NB4 (cell line): ENCODE measurements at places on chromosomes 3 and 15.
A peak's percentile ranks its signal among the peaks of the same experiment; 100 is the strongest.

- no peak for DNase-seq
Observed at GRCh38 chr3:79148786-79149185, 619.0 kb downstream of the ROBO1 start.

GRCh38 chr15:78654272-78654671 is 13.3 kb upstream of the CHRNB4 start:
- no peak for DNase-seq

DNA sequence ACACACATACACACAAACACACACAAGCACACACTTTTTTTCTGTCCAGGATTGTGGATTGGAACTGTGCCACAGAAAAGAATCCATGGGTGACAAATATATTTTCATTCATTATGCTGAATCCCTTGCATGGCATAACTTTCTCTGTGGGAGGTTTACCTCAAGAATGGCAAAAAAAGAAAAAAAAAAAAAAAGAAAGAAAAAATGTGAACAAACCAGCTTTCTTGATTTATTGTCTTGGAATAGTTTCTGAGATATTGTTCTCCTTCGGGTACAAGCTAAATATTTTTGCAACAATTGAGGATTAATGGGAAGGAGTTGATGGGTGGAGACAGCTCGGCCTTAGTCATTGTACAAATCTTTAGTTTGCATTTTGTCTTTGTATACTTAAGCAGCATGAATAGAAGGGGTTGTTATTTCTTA is 153.1 kb downstream of the GMNC start:
- DNase-seq: no peak

DNA sequence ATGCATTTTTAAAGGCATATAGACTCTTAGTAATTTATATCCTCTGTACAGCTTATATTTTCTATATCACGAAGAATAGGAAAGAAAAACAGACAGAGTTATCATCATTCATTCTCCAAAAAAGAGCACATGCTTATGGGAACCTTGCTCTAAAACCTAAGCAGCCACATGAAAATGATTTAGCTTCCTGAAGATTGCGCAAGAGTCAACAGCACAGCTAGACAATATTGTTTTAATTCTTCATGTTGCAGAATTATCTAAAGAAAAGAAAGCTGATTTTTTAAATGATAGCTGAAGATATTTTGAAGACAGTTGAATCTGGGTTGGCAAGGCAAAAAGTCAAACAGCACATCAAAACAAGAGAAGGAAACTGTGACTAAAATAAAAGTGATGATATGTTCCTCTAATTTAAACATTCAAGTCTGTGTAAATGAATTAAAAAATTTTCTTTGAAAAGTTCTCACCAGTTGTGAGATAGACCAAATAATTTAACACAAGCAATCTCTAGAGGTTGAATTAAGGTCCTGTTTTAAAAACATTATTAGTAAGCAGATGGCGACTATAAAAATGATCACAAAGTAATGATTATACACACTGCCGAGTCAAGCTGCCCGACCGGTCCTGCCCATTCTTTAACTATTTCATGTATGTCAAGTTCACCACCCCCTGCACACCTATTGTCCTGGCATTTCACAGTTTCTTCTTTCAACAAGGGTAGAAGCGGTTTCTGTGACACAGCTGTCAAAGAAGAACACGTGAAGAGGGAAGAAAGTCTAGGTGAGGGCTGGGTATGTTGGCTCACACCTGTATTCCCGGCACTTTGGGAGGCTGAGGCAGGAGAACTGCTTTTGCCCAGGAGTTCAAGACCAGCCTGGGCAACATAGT is 74.2 kb upstream of the BHLHE40 start:
- peak; percentile 63 for DNase-seq

DNA sequence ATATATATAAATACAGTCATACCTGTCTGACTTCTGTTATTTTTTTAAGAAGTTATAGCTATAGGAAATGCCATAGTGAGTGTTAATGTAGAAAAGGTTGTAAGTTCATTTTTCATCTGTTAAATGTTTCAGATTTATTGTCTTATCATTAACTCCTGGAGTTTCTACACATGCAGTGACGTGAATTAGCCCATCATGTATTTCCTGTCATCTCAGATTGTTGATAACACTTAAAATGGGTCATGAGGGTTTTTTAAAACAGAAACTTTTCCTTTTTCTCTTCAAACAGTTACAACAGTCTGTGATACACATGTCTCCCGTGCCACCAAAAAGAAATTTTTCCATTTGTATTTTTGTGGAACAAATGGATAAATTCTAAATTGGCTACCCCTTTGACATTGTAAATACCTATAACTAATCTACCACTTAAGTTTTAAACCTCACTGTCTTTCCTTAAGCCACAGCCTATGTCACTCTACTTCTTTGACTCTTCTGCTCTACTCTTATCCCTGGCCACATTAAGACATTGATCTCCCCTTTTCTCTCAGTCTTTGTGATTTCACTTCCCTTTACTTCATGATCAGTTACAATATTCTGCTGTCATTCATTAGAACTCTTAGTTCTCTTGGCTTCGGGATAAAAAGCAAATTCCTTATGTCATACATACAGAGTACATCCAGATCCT is 89.1 kb downstream of the NEO1 start:
- no peak for DNase-seq

DNA sequence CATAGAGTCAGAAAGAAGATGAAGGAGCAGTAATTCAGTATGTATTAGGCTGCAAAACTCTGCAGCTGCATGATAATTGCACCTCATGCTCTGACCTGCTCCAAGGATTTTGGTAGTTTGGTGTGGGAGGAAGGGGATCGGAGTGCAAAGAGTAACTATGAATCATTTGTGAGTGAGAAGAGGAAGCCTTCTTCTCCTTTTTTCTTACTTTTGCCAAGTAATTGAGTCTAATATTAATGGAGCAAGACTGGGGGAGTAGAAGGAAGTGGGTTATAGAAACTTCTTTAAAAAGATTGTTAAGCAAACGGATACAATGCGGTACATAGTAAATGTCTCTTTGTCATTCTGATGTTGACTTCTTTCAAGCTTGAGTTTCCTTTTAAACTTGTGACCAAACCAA is 276.5 kb downstream of the EDEM1 start:
- DNase-seq: peak; percentile 89

DNA sequence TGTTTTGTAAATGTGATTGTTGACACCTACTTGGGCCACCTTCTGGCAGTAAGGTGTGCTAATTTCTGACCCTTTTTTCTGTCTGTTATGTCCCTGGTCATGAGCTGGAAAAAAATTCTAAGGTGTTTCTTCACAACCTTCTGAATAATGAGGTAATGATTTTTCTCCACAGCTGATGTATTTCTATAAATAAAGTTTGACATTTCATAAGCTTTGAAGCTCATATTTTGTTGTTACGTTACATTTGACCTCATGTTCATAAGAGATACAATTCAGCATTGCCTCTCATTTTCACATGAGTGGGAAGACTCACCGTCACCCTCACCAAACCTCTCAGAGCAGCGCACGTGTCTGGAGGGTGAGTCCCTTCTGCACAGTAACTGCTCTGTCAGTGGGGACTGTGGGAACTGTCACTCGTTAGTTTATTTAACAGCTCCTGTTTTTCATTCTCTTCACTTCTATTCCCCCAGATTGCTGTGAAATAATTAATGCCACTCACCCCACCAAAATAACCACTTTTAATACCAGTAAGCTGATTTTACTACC is 140.9 kb downstream of the PLCL2 start:
- DNase-seq: no peak

DNA sequence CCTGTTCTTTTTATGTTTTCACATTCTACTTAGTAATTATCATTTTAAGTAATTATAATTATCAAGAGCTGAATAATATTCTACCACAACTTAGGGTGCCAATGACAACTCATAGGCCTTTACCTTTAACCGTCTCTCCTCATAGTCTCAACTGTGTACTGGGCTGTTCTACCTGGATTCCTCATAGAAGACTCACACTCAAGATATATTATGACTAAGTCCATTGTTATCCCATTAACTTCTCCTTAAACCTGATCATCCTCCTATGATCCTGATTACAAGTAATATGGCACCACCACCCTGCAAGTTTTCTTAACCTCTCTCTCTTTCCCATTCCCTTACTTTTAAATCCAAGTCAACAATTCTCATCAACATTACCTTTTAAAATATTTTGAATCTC is 285.9 kb upstream of the VEPH1 start:
- no peak for DNase-seq

GRCh38 chr3:126129398-126129891 is 45.5 kb upstream of the SLC41A3 start:
- no peak for DNase-seq

GRCh38 chr3:30189900-30190299 is 416.5 kb upstream of the TGFBR2 start:
- DNase-seq: no peak

DNA sequence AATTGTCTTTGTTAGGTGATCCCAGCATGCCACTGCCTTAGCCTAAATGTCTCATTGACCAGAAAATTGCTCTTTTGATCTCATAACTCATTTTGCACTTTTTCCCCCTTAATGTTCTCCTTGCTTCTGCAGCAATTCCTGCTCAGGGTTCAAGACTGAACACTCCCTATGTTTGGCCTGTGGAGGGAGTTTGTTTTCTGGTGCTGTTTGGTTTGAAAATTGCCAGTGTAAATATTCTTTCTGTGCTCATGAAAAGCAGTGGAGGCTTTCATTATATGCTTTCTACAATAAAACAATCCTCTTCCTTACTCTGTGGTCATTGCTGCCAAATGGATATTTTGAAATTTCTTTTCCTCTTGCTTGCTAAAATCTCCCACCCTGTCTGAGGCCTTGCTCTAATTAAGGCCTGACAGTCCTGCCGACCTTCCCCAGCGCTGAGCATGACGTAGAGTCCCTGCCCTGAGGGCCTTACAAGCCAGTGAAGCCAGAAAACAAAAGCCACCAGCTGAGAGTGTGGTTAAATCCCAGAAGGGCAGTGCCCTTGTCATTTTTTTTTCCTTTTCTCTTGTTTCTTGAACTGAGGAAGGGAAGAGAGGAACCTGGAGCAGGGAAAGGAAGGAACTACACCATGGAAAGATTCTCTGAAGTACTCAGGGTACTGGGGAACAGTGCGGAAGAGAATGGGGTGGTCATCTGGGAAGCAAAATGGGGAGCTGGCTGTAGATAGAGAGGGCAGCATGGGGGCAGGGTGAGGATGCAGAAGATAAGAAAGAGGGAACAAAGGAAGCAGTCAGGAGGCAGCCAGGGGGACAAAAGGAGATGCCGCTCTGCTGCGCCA is 24.8 kb downstream of the ZBTB38 start:
- no peak for DNase-seq

DNA sequence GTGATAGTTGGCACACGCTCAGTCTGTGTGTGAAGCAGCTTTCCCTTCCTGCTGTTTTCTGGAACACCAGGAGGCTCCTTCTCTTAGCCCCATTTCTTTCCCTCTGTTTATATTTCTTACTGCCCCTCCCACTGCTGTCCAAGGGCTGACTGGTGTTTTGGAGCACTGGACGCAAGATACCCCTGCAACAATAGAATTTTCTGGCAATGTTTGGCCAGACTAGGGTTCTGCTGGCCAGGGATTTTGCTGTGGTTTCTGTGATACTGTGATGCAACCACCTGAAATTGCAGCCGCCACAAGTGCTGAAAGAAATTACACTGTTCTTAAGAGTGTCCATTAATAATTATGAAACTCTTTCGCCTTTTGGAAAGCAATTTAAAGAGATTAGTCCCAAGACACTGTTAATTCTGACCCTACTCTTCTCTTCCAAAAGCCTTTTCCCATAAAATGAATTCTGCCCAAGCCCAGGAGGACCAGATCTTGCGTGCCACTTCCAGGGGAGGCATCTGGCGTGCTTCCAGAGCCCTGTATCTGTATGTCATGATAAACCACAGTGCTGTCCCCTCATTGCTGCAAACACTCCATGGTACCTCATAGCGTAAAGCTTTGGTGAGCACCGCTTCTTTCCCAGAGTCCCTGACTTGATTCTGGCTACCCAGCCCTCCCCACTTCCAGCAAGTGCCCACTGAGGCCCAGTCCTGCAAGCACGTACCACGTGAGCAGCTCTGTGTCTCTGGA is 159.4 kb upstream of the CHRM5 start:
- peak; percentile 43 for DNase-seq

- DNase-seq: peak; percentile 95
Observed at GRCh38 chr3:112813723-112814171, 32.9 kb downstream of the CD200R1L start.

DNA sequence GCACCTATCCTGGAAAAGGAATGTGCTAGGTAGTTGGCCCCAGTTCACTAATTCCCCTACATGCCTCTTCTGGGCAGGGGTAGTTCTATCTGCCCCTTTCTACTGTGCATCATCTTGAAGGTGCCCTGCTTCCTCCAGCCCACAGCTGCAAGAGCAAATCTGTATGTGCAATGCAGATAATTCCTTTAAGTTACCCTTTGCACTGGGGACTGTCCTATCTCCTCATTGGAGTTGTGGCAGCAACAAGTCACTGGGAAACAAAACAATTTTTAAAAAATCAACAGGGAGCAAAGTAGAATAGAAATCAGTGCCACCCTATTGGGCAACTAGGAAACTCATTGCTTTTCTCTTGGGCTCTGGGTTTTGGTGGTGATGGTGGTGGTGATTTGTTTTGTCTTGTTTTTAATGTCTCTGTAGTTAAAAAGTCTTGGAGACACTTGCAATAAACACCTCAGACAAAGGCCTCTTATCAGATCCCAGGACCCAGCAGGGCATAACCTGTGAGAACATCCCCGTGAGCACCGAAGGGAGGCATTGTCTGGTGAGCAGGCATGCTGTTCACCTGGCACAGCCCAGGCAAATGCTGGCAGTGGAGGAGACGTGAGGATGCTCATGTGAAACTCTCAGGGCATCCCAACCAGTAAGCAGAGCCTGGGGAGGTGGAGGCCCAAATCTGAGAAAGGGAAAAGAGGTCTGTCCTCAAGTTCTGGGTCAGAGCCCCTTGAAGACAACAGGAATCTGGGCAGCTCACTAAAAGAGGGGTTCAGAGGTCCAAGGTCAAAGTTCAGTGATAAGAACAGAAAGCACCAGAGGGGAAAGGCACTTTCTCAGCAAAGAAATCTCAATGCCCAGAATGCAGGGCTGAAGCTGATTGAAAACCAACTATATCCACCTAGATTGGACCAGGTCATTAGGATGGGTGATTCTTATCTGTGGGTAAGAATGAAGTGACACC is 27.9 kb downstream of the C2CD4B start:
- DNase-seq: no peak

- DNase-seq: no peak
Observed at GRCh38 chr3:183131735-183132134, 30.8 kb downstream of the LAMP3 start.

- DNase-seq: no peak
Observed at GRCh38 chr15:68560501-68561113, 18.2 kb upstream of the CORO2B start.

GRCh38 chr3:116994351-116994879 is 284.8 kb downstream of the TUSC7 start:
- DNase-seq: no peak

- DNase-seq: no peak
Observed at GRCh38 chr3:177590826-177591225, 393.5 kb upstream of the TBL1XR1 start.

- peak; percentile 30 for DNase-seq
Observed at GRCh38 chr3:11136830-11137626, 17.3 kb upstream of the HRH1 start.
